ENCODE measurements at places on chromosomes 3 and 15.

- no peak for DNase-seq
Measured at GRCh38 chr15:87527416-87527815, 729.1 kb downstream of the NTRK3 start.

DNA sequence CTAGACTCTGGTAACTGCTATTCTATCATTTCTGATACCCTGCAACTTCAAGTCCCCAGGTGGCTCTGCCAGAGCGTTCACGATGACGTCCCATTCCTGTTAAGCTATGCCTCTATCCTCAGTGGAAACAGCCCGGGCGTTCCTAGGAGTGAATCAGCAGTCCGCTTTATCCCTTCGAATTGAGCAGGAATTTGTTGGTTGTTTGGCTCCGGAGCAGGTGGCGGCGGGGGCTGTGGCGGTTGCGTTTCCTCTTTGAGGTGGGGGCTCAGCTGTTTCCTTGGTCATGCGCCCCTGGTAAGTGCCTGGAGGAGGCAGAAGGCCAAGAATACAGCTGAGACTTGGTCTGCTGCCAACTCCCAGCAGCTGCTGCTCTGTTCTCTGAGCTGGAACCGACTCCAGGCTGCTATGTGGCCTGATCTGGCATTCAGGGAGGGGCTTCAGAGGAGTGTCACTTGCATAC lies 25.2 kb downstream of the ARPP21 start:
- no peak for DNase-seq

GRCh38 chr15:99721104-99721778 lies 12.0 kb downstream of the LYSMD4 start:
- no peak for DNase-seq

DNA sequence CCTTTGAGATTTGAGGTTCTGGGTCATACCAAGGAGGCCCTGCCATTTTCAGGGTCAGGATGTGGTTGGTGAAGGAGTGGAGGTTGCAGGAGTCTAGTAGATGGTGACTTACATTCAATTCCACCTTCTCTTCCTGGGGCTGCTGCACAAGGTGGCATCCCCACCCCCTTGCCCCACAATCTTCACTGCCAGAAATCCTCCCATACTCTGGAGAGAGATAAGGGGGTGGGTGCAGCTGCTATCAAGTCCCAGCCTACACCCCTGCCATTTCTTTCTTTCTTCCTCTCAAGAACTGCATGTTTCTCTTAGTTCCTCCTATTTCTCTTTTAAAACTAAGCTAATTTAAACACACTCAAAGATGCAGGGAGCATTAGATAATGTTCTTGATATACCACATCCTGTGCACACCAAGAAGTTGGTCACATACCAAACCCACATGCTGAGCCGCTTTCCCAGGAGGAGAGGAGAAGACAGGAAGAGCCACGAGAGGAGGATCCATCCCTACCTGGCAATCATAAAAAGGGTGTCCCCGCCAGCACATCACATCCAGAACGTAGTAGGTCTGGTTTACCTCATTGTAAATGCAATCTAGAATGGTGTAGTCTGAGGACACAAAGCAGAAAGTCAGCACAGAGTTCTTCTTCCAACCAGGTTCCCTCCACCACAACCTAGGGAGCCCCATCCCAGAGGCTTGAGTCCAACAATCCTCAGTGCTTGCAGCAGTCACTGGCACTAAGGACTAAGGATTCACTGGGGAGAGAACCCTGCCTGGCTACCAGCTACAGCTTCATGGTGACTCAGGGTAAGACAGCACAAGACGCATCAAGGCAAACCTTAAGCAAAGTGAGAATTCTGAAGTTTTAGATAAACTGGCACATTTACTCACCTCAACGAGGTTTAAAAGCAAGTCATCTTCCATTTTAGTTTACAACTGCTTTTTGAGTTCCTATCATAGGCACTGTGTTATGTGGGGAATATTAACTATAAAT lies 18.5 kb downstream of the SNUPN start:
- peak; percentile 20 for DNase-seq

- DNase-seq = no peak
Measured at GRCh38 chr3:162132981-162133380, 636.4 kb downstream of the OTOL1 start.

- no peak for DNase-seq
Measured at GRCh38 chr3:16587681-16588060, 17.6 kb downstream of the DAZL start.

Measured in activated T-helper 2 cell treated with anti-CD3 and anti-CD28 coated beads, Interferon-gamma antibody, Interleukin-2, Interleukin-4, amounts not matched to agents 10 μg/mL and 5 μg/mL and 100 μg/mL, durations not matched to agents 14 hours and 24 hours and 36 hours (primary cell).